NCI-H1092 (cell line): ENCODE measurements at places on chromosomes 7 and 10.

DNA sequence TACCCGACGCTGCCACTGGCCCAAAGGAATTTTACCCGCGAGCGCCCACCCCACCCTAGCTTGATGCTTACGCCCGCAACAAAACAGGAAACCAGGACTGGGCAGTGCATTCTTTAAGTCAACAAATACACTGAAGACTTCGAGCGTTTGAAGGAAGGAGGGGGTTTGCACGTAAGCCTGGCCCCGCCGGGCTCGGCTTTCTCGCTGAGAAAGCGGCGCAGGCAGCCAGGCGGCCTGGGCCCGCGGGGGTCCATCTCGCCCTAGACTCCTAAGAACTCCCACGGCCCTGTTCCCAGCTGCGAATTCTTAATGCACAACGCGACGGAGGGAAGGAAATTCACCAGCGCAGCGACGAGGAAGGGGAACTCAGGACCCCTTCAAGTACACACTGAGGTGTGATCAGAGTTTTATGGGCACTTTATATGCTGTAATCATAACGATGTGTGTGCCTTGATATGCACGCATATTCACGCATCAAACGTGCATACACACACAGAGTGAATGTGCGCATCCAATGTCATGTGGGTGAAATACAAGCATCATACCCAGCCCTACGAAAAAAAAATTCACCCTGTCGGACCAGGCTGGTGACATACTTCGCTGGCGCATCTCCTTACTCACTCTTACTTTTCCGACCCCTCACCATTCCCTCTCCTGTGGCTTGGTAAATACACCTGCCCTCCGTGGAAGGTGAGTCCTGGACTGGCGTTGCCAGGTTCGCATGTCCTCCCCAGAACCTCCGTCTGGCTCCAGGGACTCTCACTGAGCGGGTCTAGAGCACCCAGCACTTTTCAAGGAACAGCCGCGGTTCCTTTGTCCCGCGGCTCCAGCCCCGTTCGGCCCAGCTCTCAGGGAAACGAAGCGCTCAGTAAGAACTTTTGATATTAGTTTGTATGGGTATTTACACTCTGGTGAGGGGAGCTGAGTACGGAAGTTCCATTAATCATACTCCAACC lies 5.7 kb upstream of the HOXA13 start:
- DNase-seq: no peak

- DNase-seq: no peak
Measured at GRCh38 chr7:181738-182137, 10.6 kb upstream of the FAM20C start.

GRCh38 chr10:50396491-50397311 lies 145.4 kb upstream of the ASAH2 start:
- no peak for DNase-seq

DNA sequence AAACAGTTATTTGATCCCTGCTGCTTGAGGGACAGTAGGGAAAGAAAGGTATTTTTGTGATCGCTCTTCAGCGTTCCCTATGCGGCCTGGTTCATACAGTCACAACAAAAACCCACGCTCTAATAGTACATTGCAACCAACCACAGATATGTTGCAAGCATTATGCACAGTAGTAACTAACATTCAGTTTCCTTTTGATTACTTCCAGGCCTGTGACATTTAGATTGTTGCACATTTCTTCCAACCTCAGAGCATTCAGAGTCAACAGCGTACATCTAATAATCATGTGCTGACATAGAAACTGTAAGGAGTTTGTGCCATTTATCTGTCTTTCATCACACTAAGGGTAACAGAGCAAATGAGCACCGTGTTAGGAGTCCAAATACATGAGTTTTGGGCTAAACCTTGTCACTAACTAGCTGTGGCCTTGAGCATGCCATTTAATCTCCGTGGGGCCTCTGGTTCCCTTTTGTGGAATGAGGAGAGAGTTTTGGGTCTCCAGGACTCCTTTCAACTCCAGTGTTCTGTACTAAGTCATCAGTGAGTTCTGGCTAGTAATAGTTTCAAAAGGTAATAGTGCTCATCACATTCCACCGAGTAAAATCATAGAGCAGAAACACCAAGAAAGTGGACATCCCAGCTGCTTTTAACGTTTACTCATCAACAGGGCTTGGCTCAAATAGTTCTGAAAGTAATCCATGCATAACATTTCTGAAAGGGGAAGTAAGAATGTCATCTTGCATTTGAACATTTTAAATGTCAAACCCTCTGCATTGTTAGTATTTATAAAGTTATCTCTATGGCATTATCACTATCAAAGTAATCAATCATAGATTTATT lies 99.0 kb upstream of the FZD1 start:
- no peak for DNase-seq

DNA sequence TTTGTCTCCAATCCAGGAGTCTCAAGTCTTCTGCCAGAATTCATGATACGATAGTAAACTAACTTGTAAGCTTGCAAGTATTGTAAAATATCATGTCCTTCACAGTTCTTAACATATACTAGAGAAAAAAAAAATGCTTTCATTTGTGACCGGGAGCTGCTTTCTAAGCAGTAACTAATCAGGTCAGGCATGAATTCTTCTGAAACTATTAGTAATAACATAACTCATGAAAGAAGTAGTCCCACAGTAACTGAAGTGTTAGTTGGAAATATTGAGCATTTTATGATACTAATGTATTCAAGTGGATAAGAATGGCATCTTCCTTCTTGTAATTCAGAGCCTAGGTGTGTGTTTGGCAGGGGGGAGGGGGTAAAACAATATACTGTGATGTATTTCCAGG lies 665.6 kb downstream of the DNAJB9 start:
- DNase-seq: no peak

DNA sequence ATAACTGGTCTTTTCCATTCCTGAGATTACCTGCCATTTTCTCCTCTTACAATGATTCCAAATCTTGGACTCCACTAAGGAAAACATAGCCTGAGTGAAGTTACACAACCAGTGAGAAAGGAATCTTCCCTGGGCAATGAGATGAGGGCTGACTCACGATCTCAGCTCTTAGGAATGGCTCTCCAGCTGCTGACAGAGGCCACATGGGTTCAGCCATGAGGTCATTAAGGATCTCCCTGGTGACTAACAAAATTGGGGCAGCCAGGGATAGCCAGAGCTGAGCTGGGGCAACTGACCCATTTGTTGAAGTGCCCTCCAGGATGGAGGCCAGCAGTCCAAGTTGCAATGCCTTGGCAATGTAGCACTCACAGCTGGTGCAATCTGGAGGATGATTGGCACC lies 78.7 kb upstream of the MKLN1 start:
- DNase-seq: no peak

DNA sequence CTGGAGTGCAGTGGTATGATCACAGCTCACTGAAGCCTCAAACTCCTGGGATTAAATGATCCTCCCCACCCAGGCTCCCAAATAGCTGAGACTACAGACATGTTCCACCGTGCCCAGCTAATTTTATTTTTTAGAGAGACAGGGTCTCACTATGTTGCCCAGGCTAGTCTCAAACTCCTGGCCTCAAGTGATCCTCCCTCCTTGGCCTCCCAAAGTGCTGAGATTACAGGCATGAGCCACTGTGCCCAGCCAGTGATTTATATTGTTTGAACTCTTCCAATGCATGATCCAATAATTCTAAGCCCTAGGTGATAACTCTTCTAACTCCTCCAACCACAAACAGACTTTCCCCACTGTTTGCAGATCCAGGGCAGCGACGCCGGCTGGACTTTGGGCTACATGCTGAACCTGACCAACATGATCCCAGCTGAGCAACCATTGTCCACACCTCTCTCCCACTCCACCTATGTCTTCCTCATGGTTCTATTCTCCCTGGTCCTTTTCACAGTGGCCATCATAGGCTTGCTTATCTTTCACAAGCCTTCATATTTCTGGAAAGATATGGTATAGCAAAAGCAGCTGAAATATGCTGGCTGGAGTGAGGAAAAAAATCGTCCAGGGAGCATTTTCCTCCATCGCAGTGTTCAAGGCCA lies 41.8 kb upstream of the CC2D2B start:
- no peak for DNase-seq
